ACHN (cell line): ENCODE measurements at places on chromosomes 6 and 20.

DNA sequence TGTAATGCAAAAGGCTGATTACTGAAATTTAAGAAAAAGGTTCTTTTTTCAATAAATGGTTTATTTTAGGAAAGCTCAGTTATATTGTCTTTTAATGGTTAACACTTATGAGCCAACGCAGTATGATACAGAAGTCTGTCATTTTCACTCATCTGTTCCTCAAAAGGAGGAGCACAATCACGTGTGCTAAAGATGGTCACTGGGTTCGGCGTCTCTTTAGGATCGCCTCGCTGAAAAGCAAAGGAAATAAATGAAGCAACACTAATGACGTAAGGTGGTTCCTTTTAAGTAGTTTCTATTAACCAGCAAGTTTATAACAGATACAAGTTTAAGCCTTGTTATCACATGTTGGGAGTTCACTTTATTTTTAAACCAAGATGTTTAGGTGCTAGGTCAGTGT lies 125.7 kb downstream of the MAP3K4 start:
- no peak for DNase-seq

DNA sequence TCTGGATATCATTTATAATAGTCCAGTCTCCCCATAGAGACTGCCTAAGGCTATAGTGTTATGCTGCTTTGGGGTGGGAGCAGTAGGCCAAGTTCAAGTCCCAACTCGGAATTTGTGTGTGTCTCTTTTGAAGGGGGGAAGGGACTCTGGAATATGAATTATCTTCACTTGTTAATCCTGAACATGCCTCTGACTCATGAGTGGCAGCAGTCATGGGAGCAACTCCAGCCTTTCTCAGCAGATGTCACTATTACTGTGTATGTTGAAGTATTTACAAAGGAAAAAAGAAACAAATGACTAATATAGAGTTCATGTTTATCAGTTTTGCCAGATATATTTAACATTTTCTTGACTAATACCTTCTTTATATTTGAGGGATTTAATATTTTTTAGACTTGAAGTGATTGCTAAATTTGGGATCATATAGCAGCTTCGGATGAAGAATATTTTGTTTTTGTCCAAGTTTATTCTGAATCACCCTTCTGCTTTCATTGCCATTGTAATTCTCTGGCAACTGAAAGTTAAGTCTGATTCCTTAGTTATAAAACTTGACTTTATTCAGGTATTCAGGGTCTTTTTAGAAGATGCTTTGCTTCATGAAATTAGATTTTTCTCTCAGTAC lies 23.4 kb downstream of the FAM217A start:
- DNase-seq, result peak; percentile 75

GRCh38 chr6:142276256-142276655 lies 25.6 kb upstream of the ADGRG6 start:
- DNase-seq, result no peak

DNA sequence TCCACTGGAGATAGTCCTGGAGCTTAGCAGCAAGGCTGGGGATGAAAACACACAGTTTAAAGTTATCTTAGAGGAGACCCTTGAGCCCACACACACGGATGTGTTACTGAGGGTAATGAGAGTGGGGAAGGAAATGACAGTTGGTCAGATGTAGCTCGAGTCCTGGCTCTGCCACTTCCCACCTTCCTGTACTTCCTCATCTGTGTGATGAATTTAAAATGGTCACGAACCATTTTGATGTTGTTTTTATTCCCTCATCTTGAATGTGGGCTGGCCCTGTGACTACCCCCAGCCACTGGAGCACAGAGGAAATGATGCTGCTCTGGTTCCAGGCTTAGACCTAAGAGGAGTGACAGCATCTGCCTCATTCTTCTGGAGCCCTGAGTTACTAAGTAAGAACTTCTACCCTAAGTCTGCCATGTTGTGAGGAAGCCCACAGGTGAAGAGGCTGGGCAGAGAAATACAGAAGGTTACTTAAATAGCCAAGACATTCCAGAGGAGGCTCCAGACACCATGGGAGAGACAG lies 141.2 kb downstream of the NRN1 start:
- no peak for DNase-seq

DNA sequence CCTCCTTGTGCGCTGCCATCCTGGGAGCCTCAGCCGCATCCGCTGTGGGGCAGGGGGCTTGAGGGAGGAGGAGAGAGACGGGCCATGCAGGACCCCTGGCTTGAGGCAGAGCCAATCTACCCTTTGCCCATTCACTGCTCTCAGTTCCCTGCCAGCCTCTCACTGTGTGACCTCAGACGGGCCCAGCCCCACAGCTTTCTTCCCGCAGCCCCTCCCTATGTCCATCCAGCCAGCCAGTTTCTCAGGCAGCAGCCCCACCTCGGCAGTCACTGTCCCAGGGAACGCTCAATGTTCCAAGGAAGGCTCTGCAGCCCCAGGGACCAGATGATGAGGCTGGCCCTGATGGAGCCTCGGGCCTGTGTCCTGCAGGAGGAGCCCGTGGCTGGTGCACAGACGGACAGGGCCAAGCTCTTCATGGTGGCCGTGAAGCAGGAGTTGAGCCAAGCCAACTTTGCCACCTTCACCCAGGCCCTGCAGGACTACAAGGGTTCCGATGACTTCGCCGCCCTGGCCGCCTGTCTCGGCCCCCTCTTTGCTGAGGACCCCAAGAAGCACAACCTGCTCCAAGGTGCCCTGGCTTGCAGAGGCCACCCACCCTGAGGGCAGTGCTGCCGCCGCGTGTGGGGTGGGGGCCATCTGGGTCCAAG lies 3.9 kb upstream of the TNFRSF6B start:
- no peak for DNase-seq

DNA sequence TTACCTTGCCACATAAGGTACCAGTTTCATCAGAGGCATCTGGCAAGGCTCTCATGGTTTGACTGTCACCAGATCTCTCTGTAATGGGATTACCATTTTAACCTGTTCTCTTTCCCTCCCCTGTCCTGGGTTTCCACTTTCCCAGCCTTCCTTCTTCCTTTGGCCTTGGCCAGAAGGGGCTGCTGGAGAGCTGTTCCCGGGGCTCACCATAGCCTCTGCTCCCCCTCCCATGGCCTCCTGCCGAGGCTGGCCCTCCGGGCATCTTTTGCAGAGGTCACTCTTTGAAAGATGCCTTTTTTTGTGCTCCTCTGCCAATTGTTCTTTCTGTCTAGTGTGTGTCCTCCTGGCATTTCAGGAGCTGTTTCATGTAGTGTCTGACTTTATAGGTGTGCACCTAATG lies 100.7 kb upstream of the SCP2D1 start:
- DNase-seq, result no peak

GRCh38 chr6:88975369-88975768 lies 12.0 kb upstream of the RNGTT start:
- DNase-seq, result no peak

DNA sequence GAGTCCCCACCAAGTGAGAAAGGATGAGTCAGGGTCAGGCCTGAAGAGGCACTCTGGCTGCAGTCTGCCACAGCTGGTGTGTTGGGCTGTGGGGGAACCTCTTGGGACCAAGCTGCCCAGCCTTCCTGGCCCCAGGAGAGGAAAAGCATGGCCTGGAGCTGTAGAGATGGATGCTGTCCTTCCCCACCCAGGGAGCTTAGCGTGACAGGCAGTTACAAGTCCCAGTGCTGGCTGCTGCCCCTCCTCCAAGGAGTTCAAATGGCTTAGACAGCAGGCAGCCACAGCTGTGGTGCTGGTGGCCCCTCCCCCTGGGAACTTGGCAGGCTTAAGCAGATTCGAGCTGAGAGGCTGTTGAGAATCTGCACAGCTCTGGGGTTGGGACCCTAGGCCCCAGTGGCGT lies 253.2 kb downstream of the PLCB1 start:
- DNase-seq, result no peak

- no peak for DNase-seq
These were observed 32.2 kb downstream of the COX4I2 start for GRCh38 chr20:31669876-31670275.

- no peak for DNase-seq
These were observed 58.6 kb downstream of the TINAG start for GRCh38 chr6:54366667-54367327.

- DNase-seq, result peak; percentile 69
These were observed 32.6 kb downstream of the C6orf15 start for GRCh38 chr6:31079656-31080261.

GRCh38 chr6:91434576-91434975 lies 847.7 kb upstream of the MAP3K7 start:
- no peak for DNase-seq

- peak; percentile 2 for DNase-seq
These were observed 7.3 kb upstream of the TENT5A start for GRCh38 chr6:81759782-81760181.

- no peak for DNase-seq
These were observed 27.9 kb upstream of the SYNCRIP start for GRCh38 chr6:85670573-85670972.

DNA sequence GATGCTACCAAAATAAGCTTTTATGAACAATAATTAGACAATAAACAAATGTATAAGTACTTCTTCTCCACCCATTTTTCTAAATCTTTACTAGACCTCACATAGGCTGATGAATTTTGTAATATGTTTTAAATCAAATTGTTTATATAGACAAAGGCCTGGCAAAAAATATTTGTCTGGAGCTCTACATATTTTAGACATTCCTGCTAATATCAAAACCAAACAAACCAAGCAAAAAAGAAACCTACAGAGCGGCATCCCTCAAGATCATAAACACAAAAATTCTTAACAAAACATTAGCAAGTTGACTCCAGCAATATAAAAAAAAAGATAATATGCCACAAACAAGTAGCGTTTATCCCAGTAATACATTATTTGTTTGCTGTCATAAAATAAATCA lies 87.2 kb downstream of the ADAT2 start:
- no peak for DNase-seq

GRCh38 chr20:1328680-1329330 lies at the start of gene SDCBP2:
TSS of gene SDCBP2 (minus strand) at chr20:1329139. CDS start at chr20:1320416, 8,723 bp downstream.
- DNase-seq, result no peak

- no peak for DNase-seq
These were observed 84.6 kb downstream of the DLL1 start for GRCh38 chr6:170206317-170206621.

DNA sequence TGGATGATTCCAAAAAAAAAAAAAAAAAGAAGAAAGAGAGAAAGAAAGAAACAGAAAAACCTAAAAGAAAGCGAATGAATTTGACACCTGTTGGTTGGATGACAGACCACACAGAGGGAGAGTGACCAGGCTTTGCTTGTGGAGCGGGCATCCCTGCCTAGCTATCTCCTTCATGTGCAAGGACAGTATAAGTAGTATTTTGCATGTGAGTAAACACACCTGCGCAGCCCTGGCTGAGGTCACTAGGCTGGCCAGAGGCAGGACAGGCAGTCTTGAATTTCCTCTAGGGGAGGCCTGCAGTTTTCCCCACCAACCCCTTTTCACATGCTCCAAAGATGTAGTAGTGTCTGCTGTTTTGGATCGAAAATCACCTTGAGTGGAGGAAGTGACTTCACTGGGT lies 126.4 kb downstream of the CCDC170 start:
- DNase-seq, result no peak
